NCI-H1930 (cell line): ENCODE measurements at places on chromosomes 11 and 22.

DNA sequence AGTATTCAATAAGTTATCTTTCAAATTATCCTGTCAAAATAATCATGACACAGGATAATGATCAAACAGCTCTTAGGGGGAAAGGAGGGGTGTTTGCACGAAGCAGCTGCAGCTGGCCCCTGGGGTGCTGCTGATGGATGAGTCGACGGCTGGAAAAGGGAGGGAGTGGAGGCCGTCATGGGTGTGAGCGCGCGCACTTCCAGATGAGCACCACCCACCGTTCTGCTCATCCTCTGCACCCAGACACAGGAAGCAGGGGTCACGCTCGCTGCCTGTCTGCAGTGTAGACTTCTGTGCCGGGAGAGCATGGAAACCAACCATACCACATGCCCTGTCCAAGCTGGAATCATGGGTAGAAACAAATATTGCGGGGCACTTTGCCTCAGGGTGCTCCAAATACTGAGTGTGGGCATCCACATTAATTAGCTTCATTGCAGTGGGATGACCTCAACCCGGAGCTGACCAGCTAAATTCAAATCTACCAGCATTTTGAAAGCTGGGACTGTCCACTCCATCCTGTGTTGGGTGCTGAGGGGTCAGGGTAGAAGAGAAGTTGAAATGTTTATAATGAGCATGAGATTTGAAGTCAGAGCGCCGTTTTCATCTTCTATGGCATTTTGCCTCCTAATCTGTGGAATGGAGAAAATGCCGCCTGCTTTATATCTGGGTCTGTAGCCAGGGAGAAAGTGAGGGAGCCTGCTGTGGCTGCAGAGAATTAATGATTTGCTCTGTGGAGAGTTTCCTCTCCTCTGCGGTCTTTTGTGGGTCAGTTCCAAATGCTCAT, 802.4 kb downstream of the TBC1D22A start:
- no peak for DNase-seq

GRCh38 chr22:29359469-29359868, 28.9 kb downstream of the AP1B1 start:
- DNase-seq = no peak

GRCh38 chr11:17287058-17287457, 10.5 kb downstream of the NUCB2 start:
- no peak for DNase-seq

DNA sequence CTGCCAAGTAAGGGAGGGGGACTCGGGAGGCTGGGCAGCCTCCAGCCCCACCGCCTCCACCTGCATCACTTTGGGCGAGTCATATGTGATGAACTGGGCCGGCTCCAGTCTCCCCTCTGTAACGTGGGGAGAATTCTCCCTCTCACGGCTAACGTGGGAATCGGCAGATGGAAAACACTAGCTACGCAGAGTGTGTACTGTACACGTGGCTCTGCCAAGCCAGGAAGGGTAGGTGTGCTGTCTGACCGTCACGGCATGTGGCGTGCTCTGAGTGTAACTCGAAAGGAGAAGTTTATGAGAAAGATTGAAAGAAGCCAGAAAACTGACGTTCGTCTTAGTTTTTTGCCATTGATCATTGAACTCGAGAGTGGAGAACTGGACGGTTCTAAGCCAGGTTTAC, 13.7 kb downstream of the TRMU start:
- no peak for DNase-seq

DNA sequence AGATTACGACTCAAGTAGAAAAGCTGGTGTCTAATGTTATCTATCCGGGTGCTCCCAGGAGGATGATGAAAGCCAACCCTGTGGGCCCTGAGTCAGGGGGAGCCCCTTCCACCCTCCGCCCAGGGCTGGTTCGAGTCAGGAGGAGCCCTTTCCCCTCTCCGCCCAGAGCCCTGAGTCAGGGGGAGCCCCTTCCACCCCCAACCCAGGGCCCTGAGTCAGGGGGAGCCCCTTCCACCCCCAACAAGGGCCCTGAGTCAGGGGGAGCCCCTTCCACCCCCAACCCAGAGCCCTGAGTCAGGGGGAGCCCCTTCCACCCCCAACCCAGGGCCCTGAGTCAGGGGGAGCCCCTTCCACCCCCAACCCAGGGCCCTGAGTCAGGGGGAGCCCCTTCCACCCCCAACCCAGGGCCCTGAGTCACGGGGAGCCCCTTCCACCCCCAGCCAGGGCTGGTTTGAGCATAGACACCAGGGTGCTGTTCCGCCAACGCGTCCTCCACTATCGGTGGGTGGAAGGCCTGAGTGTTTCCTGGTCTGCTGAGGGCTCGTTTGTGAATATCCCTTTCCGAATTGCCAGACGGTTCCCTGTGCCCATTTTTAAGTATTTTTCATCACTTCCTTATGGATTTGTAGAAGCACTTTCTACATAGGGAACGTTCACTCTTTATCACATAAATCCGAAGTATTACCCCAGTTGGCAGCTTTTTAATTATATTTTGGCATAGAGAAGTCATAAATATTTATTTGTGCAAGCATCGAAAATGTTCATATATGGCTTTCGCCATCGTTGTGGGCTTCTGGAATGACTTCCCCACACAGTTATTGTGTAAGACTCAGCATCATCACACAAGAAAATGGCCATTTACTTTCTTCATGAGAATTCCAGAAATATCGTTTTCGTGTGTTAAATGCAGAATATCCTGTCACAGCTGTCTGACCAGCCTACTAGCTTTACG, 380.6 kb downstream of the BRD1 start:
- no peak for DNase-seq

GRCh38 chr22:17047656-17048055, 37.1 kb upstream of the IL17RA start:
- DNase-seq = no peak

- DNase-seq = no peak
These were observed 11.6 kb downstream of the ELF5 start for GRCh38 chr11:34501949-34502348.

DNA sequence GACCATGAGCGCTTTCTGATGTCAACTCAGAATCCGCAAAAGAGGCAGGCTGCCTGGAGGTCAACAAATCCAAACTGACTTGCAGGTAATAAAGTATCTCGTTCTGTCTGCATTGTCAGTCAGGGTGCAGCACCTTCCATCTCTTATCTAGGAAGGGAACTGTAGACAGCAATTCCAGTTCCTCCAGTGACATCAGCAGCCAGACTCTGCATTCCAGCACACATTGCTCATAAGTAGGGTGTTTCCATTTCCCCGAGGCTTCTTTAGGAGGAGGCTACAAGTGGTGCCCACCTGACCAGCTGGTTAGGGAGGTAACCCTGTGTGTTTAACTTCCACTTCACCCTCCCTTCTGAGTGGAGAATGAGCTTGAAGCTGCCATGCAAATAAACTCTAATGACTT, 53.3 kb downstream of the NTM start:
- DNase-seq = no peak
